ENCODE measurements at places on chromosomes 5 and 9. TPM values are rescaled to one million over a fixed set of nuclear protein-coding genes. Genes with fewer than 3 reads are reported as not detected.

DNA sequence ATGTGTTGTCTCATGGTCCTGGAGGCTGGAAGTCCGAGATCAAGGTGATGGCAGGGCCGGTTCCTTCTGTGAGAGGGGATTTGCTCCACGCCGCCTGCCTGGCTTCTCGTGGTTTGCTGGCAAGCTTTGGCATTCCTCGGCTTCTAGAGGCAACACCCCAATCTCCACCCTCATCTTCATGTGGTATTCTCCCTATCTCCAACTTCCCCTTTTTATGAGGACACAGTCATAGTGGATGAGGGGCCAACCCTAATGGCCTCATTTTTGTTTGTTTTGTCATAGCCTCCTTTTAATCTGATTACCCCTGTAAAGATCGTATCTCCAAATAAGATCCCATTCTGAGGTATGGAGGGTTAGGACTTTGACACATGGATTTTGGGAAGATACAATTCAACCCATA lies 41.7 kb upstream of the CLK4 start:
- DNase-seq, result no peak

- peak; percentile 76 for DNase-seq
Observed at GRCh38 chr5:140362875-140363630, 3.1 kb downstream of the SLC4A9 start.

DNA sequence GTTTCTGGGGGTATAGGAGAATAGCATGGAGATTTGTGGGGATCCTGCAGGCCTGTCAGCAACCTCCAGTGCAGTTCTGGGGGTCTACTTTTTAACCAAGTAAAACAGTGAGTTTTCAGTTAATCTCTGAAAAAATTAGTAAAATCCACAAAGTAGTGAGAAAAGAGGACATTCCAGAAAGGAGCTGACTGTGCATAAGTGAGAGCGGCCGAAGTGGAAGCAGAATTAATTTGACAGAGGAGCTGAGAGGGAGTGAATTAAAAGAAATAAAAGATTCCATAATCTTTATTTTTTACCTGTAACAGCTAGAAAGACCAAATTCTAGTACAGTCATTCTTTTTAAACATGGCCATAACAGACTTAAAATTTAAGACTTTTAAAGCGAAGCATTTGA lies 149.2 kb downstream of the SGCD start:
- DNase-seq, result no peak

- no peak for DNase-seq
Observed at GRCh38 chr5:173832386-173832785, 55.8 kb upstream of the CPEB4 start.

GRCh38 chr5:124195411-124195810 lies 551.0 kb downstream of the ZNF608 start:
- DNase-seq, result no peak

DNA sequence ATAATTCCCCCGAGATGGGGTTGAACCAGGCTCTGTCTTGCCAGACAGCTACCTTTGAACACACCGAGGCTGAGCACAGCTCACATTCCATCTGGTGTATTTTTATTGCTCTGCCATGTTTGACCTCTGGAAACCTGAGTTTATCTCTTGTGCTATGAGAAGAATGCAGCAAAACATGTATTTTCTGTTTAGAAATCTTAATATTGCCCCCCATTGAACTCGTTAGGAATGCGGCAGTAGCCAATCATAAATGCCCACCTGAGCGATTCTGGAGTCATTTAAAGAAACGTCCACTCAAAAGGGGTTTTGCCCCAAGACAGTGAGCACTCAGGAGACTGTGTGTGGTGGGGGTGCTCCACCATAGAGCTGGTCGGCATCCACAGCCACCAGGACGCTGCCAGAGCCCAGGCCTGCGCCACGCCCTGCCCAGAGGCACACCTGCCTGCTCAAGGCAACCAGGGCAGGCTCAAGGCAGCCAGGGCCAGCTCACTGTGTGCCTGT lies 26.9 kb downstream of the FGD3 start:
- no peak for DNase-seq

DNA sequence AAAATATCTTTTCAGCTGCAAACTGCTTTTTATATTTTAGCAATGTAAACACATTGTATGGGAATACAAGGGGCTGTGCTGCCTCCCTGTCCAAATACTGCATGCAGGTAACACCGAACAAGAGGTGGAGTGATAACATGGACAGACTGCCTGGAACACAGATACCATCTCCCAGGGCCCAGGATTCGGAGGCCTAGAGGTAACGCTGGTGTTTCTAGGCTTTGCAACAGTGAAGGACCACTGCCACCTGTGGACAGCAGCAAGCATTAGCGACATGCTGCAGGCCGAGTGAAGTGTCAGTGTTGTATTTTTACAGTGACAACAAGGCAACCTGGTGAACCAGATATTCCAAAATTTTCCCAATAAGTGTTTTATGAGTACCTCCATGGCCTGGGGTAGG lies 379.1 kb downstream of the DMRT2 start:
- DNase-seq, result no peak

DNA sequence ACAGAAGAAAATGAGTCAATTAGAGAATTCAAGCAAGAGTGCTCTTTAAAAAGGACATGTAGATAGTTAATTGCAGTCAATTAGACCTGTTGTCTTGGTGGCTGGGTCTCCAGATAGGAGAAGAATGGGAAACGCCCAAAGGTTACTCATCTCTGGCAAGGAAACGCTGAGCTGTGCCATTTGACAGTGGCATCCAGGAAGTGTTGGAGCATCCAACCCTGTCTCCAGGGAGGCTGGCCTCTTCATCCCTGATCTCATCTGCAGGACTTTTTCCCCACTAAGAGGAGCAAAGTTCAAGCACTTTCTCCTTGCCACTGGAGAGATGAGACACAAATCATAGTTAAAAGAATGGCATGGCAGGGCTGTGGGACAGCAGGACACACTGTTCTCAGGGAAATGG lies 111.7 kb upstream of the MSX2 start:
- no peak for DNase-seq

DNA sequence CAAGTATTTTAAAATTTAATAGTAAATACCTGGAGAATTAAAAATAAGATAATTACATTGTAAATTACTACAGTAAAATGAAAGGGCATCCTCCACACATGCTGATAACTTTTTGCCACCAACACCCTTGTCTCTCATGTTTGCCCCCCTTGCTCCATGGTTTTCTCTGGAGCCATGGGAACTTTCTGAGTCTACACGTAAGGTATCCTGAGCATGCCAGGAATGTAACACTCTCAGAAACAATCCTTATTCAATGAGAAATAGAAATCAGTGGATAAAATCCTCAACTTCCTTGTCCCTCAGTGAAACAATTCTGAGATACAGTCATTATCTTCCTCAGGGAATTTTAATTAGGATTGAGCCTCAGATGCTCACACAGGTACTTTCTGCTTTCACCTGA lies 108.9 kb downstream of the IZUMO3 start:
- DNase-seq, result no peak

DNA sequence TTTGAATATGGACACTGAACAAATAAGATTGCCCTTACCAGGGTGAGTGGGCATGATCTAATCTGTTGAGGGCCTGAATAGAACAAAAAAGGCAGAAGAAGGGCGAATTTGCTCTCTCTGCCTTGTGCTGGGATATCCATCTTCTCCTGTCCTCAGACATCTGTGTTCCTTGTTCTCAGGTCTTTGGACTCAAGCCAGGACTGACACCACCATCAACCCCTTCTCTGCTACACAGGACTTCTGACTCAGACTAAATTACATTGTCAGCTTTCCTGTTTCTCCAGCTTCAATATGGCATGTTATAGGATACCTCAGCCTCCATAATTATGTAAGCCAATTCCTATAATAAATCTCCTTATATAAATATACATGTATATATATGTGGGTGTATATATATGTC lies 40.8 kb upstream of the SLCO6A1 start:
- no peak for DNase-seq

- no peak for DNase-seq
Observed at GRCh38 chr5:52481851-52482250, 305.9 kb upstream of the ITGA1 start.

- no peak for DNase-seq
Observed at GRCh38 chr9:122119166-122119521, 26.0 kb upstream of the TTLL11 start.

DNA sequence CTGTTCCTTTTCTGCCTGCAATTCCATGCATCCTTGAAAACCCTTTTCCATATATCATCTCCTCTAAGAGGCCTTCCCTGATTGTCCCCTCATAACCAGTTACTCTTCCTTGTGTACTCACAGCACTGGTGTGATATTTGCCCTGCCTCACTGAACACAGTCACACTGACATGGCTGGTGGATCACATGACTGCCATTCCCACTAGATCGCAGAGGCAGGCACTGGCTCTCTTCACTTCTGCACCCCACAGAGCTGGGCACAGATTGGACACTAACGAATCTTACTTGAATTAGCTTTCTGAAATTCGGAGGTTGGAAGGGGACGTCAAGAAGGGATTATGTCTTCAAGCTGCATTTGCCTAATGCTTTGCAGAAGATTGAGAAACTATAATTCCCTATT lies 208.0 kb downstream of the PAPPA start:
- DNase-seq, result no peak

DNA sequence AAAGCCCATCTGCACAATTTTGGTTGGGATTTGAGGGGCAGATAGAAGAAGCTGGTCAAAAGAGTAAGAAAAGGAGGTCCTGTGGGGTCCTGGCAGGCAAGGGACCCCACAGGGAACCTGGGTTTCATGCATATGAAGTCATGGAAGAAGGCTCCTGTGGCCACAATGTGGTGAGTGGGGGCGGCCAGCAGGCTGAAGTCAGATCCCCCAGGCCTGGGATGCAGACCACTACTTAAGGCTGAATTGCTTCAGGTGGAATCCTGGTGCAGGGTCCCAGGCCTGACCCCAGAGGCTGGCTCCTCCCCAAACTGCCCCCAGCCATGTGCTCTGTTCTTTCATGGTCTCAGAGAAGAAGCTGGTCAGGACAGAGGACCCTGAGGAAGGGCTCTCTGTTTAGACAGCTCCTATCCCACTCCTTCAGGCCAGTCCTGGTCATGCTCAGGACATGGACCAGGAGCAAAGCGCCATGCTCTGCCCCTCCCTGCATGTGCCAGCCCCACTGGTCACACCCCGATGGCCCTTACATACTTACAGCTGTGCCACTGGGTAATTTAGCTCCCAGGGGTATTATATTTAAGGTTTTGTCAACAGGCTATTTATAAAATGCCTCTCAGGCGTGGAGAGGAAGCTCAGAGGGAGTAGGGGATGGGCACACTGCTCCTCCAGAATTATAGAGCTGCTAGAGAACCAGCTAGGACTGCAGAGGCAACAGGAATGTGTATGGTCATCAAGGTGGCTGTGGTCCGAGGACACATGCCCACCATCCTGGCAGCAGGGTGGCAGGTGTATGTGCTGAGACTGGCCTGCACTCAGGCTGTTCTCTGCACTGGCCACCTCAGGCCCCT lies 33.4 kb downstream of the C5orf15 start:
- DNase-seq, result no peak

GRCh38 chr5:180370861-180371641 lies 17.9 kb upstream of the GFPT2 start:
- no peak for DNase-seq

DNA sequence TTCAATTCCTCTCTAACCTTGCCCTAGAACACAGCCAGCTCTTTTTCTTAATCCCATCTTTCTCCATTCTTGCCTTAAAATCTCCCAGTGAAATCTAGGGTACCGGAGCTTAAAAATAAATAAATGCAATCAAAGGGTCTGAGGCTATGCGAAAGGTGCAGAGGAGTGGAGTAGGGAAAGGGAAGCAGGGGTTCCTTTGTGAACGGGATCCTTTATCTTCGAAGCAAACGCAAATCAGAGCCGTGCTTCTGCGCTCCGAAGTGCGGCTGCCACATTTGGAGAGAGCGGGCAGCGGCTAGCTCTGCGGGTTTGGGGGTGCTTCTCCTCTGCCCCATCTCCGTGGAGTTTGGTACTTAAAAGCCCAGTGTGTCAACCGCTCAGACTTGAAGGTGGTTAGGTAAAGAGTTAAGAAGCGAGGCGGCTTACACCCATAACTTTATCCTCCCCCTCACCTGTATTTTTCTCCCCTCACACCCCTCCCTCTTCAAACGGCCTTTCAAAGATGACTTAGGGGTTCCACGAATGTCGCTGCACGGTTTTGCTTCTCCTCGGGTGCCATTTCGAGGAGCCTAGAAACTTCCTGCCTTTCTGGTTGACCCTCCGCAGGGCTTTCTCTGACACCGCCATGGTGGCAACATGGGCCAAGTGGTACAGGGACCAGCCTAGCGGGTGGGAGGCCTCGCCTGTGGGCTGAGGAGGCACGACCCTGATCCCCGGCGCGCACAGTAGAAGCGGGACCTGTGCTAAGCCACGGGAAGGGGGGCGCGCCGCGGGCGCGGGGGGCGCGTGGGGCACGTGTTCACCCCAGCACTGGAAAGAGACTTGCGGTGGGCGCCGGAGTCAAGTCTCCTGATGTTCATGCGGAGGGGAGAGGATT lies 31.7 kb upstream of the NFIB start:
- no peak for DNase-seq

GRCh38 chr5:143506836-143507552 lies 103.5 kb upstream of the NR3C1 start:
- DNase-seq, result no peak

DNA sequence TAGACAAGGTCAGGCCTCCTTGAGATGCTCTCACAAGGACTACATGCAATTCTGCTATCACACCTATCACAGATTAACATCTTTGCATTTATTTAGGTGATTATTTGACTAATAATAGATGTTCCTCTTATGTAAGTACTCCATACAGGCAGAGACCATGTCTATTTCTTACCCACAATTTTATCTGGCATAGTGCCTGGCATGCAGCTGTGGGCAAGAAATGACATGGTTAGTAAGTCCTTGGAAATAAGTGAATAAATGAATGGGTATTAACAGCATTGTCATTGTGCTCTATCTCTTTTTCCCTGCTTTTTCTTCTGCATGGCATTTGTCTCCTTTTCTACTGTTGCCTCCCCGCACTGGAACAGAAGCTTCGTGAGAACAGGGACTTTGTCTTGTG lies 49.4 kb downstream of the SLC22A5 start:
- DNase-seq, result no peak

- peak; percentile 28 for DNase-seq
Observed at GRCh38 chr5:1724822-1725602, 74.6 kb downstream of the MRPL36 start.

- DNase-seq, result no peak
Observed at GRCh38 chr9:86413971-86414880, 60.0 kb upstream of the TUT7 start.

GRCh38 chr9:79461712-79462111 lies 110.1 kb upstream of the TLE4 start:
- DNase-seq, result no peak

NIPAL4 gene
- total RNA-seq, result 1.1 TPM

SH3TC2 gene
- total RNA-seq, result 0.69 TPM

FST gene
- not detected for total RNA-seq

GLDC gene
- not detected for total RNA-seq

MYMK gene
- total RNA-seq, result not detected

ZNF462 gene
- 1.7 TPM for total RNA-seq

PCDHA13 gene
- not detected for total RNA-seq

VAV2 gene
- total RNA-seq, result 0.67 TPM

RNF224 gene
- total RNA-seq, result not detected

FREM1 gene
- total RNA-seq, result 0.67 TPM

SOHLH1 gene
- total RNA-seq, result not detected

PCDH12 gene
- not detected for total RNA-seq

CTXN3 gene
- total RNA-seq, result not detected

F2RL2 gene
- total RNA-seq, result not detected
